MCF 10A (cell line): ENCODE measurements at places on chromosomes 2 and 18.

DNA sequence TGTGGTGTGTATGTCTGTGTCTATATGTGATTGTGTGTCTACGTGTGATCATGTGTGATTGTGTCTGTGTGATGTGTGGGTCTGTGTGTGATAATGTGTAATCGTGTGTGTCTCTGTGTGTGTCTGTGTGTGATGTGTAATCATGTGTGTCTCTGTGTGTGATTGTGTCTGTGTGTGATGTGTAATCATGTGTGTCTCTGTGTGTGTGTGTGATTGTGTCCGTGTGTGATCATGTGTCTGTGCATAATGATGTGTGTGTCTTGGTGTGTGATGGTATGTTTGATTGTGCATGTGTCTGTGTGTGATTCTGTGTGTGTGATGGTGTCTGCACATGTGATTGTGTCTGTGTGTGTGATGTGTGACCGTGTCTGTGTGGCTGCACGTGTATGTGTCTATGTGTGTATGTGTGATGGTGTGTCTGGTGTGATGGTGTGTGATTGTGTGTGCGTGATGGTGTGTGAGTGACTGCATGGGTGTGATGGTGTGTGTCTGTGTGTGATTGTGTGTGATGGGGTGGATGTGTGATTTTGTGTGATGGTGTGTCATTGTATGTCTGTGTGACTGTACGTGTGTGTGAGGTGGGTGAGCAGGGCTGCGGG lies 78.9 kb downstream of the RTP5 start:
- DNase-seq, result no peak

DNA sequence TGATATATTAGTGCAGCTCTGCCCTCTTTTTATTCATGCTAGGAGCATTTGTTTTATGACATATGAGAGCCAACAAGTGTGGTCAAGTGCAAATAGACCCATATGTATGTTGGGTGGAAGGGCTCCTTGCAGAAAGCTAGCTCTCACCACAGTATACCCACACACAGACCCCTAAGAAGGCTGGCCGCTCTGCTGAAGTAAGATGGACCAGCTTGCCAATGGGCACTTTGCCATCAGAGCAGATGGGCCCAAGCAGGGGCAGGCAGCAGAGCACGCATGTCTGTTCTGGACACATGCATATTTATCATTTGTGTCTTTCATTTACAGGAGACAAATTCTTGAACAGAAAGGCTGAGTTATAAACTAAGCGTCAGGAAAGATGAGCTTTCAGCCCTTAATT lies 187.5 kb upstream of the DTNA start:
- DNase-seq, result no peak

- DNase-seq, result no peak
These were observed 1460.3 kb downstream of the SUCLG1 start for GRCh38 chr2:82998781-82999180.

- DNase-seq, result no peak
These were observed 36.5 kb downstream of the ROCK2 start for GRCh38 chr2:11307764-11308415.

DNA sequence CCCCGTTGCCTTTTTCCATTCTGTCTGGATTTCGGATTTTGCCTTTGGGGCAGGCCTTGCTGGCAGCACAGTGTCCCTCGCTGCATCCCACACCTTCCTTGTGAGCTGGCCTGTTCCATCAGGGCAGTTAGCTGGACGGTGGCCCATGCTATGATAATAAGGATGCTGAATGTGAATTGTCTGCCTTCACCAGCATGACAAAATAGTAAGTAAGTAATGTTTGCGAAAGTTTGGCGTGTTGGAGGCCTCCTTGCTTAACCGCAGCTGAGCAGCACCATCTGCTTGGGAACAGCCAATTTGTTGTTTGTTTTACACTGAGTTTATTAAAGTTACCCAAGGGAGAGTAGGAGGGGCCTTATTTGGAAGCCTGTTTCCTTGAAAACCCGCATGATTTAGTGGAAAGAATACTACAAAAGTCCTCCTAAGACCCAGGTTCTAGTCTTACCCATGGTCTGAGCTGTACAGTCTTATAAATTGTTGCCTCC lies 469.7 kb upstream of the FANCL start:
- DNase-seq, result no peak
